ENCODE measurements at places on chromosomes 3 and 15. TPM values are rescaled to one million over a fixed set of nuclear protein-coding genes. Genes with fewer than 3 reads are reported as not detected.

ALPK3 gene
- total RNA-seq = 0.20 TPM

WWTR1 gene
- total RNA-seq = 0.73 TPM

MYO5C gene
- 2.4 TPM for total RNA-seq

MED12L gene
- 2.6 TPM for total RNA-seq

- no peak overlapping the region for H3K4me3 ChIP-seq
- no peak for DNase-seq
- no peaks in the 10 kb centered on the region for H3K36me3 ChIP-seq
These were observed 31.0 kb downstream of the ATP10A start for GRCh38 chr15:25832158-25832557.

- H3K4me3 ChIP-seq = no peak overlapping the region
- no peaks in the 10 kb centered on the region for H3K4me1 ChIP-seq
- peaks cover 9% of the 10 kb centered on the region for H3K27me3 ChIP-seq
- H3K36me3 ChIP-seq = no peaks in the 10 kb centered on the region
- no peak overlapping the region for H3K27ac ChIP-seq
These were observed 55.8 kb upstream of the VILL start for GRCh38 chr3:37934631-37935289.
